ENCODE measurements at places on chromosomes 3 and 15.

- no peak for DNase-seq
These were observed 43.6 kb downstream of the EDEM1 start for GRCh38 chr3:5231074-5231473.

GRCh38 chr15:45586601-45587094, 531 bp upstream of the BLOC1S6 start:
- DNase-seq, result no peak

DNA sequence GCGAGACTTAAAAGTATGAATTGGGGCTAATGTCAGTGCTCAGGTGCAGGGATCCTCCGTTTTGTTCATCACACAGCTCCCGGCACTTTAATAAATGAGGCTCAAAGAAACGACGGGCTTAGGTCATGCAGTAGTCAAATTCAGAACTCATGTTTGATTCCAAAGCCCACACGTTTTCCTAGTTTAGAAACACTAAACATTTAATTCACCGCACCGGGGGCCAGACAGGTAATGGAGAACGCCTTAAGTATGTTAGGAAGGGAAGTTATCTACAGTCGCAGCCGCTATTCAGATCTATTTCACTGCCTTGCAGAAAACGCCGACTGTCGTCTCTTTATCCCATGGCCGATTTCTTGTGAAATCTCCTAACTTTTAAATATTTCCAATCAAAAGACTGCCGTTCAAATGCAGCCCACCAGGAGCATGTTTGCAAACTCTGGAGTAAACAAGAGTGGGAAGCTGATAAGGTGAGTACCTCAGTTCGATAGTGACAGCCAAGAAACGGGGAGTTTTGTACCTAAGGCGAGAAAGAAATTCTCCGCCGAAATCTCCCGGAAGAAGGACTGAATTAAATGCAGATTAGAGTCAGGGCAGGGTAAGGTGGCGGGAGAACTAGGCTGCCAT, 569 bp downstream of the HIGD2B start:
- DNase-seq, result no peak

DNA sequence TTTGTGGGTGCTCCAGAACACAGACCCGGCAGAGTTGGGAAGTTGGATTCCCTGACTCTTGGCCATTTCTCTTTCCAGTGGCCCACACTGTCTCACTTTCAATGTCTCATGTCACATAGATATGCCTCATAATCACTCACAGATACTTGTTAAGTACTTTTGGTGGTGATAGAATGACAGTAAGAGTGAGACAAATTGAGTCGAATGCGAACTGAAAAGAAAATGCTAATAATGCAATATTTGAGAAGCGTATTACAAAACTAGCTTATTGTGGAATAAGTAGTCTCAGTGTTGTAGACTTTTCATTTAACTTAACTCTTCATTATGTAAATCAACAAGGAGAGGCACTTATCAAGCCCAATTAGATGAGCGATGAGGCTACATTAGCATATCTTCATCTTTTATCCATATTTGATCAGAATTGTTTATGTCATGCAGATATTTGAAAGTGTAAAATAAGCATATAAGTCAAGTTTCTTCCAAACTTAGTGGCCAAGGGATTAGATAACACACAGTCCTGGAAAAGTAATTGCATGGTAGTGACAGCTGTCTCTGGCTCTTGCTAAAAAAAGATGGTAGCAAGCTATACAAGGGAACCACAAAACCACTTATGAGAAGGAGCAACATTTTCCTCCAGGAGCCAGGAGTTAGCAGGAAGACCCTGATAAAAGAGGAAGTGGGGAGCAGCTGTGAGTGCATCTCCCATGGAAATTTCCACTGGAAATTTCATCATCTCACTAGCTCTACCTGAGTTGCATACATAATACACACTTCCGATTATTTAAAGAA, 243.6 kb downstream of the ARRDC4 start:
- DNase-seq, result no peak

DNA sequence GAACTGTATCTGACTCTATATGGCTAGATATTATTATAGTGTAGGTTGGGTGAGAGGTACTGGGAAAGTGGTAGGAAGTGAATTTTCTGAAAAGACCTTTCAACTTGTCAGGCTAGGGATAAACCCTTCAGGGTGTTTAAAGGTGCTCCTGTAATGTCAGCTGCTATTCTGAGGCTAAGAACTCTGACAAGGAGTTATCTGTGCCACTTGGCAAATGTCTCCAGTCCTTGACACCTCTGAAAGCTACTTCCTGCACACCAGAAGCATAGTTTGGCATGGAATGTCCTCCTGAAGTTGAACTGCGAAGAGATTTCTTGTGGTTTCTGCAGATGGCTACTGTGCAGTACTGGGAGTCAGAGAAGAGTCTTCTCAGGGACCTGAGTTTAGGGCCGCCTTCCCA, 194.3 kb downstream of the CDIN1 start:
- no peak for DNase-seq

- DNase-seq, result no peak
These were observed 16.0 kb downstream of the STARD9 start for GRCh38 chr15:42591238-42591934.

DNA sequence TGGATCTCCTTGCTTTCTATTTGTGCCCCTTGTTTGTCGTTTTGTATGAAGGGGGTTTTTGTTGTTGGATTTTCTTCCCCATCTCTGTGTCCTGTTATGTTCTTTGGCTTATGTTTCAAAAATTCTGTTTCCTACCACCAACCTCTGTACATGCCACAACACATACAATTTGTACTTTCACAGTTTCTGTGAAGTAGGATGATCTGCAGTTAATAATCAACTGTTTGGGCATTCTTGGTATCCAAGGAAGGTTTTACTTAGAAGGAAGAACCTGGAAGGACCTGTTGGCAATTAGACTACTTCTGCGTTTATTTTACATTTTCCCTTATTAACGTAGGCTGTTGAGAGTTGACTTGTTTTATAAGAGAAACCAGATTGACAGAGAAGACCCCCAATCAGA, 8.3 kb downstream of the SETD5 start:
- DNase-seq, result no peak

DNA sequence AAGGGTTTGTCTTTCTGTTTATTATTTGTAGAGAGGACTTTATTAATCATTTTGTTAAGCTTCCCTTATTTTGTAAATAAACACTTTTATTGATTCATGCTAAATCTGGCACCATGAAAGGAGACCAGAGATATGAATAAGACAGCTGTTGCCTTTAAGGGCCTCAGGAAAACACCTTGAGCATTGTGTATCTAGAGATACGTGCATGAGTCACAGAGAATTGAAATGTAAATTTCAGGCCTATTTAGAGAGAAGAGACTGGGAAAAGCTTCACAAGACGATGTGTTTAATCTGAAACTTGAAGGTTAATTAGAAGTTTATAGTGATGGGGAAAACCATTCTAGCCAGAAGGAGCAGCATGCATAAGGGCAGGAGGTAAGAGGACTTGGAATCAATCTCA, 28.6 kb upstream of the UTS2B start:
- no peak for DNase-seq

GRCh38 chr3:111610189-111610588, 15.0 kb upstream of the ZBED2 start:
- DNase-seq, result no peak

DNA sequence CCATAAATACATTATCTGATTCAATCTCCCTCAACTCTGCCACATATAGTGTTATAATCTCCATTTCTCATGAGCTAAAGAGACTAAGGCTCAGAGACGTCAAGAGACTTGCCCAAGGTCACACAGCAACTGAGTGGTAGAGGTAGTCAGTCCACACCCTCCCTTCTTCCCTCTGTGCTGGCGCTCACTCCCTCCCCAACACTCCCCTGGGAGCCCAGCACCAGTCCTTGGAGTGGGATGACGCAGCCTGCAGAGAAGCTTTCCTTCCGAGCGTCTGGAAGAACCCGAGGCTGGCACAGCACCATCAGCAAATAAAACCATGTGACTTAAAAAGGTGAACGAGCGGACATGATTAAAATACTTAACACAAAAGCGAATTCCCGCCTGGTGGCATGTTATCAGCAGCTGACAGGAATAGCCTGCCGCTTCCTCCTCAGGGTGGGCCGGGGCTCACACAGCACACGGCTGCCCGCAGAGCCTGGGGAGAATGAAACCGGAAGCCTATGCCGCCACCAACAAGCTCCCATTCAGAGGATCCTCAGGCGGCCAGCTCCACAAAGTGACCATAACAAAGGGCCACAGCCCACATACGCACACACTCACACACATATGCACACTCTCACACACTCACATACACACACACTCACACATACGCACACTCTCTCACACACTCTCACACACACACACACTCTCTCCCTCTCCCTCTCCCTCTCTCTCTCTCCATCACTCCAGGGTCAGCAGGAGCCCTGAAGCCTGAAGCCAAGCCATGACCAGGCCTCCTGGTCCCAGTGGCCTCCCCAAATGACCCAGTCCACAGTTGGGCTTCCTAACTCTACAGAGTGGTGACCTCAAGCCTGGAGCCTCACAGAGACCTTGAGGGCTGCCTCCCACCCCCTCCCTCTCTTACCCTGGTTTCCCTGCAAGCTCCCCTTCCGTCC, 120.5 kb downstream of the XXYLT1 start:
- DNase-seq, result peak; percentile 82

DNA sequence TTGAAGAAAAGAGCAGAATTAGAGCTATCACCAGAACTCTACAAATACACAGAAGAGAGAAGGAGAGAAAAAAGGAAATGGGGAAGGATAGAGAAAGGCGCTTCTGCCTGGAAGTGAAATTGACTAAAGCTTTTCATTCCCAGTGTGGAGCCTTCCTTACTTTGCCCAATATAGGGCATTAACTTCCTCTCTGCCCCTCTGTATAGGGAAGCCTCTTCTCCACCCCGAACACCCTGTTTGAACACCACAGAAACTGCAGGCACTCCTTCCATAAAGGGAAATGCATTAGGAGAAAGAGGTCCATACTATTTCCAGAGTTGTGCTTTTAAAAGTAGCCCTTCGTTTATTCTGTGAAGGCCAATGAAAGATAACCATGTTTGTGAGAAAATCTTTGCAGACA, 248.5 kb downstream of the RAP2B start:
- DNase-seq, result no peak

- no peak for DNase-seq
These were observed 53.8 kb upstream of the PIK3CB start for GRCh38 chr3:138888560-138888959.

GRCh38 chr3:25587094-25587493, 77.6 kb downstream of the TOP2B start:
- DNase-seq, result no peak

All from right atrium auricular region (tissue), 2 donors.